ENCODE measurements at places on chromosomes 2 and 18.

DNA sequence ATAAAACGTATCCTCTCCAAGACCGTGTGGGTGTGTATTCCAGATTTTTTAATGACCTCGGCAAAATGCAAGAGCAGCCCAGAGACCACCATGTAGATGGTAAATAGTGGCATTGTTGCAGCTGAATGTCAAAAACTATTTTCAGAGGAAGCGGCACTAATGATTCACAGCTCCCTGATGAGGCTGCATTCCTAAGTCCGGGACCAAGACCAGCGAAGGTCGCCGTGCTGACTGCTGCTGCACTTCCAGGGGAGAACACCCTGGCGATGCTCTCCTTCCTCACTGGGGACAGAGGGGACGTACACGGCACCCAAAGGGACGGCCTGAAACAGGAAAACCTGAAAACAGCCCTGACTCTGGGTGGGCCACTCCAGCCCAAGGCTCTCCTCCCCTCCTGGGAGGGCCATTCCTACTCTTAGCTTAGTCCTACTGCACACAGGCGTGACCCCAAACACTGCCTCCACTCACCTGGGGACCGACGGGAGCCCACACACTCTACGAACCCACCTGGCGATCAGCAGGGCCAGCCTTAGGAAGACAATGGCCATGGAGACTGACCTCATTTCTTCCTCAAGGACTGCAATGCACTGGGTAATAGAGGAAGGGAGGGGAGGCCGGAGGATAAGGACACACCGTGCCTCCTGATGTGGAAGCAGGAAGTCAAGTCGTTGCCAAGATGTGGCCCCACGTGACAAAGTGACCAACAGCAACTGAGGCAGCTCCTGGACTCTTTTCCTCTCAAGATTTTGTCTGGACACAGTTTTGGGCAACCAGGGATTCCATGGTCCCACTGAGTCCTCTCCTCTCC lies 82.8 kb downstream of the ZNF516 start:
- no peak for DNase-seq

DNA sequence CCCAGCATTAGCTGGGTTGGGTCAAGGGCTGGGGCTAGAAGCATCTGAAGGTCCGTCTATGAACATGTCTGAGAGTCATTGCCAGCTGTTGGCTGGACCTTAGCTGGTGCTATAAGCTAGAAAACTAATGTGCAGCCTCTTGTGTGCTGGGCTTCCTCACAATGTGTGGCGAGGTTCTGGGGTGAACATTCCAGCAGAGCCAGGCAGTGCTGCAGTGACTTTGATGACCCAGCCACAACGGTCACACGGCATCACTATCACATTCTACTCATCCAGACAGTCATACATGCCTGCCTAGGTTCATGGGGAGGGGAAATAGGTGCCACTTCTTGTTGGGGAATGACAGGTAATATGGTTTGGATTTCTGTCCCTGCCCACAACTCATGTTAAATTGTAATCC lies 260.5 kb downstream of the CYP26B1 start:
- no peak for DNase-seq

- DNase-seq = no peak
Observed at GRCh38 chr2:64913357-64913869, 75.8 kb upstream of the SLC1A4 start.

GRCh38 chr2:169510496-169510895 lies 994 bp downstream of the KLHL41 start:
- no peak for DNase-seq

- peak; percentile 25 for DNase-seq
Observed at GRCh38 chr18:42706618-42707017, 408.9 kb downstream of the RIT2 start.

GRCh38 chr18:76564655-76565237 lies 69.7 kb upstream of the ZNF516 start:
- DNase-seq = no peak

DNA sequence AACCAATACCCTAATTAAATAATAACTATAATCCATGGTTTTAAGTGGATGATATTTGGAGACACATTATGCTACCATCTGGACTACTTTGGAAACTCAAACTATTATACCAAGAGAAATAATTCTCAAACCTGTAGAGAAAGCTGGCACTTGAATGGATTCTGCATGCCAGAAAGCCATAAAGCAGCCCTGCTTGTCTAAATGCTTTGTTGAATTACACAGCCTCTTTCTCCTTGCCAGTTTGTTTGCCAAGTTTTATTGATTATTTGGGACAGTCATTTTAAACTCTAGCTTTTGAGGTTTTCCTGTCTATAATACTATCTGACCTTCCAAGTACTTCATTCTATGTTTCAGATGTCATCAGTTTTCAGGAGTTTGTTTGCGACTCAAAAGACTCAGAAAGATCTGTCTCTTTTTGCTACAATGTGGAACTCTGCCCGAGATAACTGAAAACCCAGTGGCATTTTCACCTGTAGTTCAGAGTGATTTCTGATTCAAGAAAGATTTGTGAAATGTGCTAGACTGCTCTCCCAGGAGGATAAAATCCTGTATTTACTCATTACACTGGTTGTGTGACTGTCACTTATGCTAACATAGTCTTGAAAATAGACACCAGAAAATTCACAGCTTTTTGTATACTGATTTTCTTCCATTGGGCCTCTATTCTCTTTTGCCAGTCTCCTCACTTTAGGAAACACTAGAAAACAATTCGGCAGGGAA lies 29.2 kb upstream of the MBOAT2 start:
- DNase-seq = peak; percentile 60

GRCh38 chr2:101267671-101268656 lies 15.3 kb downstream of the CNOT11 start:
- DNase-seq = no peak

DNA sequence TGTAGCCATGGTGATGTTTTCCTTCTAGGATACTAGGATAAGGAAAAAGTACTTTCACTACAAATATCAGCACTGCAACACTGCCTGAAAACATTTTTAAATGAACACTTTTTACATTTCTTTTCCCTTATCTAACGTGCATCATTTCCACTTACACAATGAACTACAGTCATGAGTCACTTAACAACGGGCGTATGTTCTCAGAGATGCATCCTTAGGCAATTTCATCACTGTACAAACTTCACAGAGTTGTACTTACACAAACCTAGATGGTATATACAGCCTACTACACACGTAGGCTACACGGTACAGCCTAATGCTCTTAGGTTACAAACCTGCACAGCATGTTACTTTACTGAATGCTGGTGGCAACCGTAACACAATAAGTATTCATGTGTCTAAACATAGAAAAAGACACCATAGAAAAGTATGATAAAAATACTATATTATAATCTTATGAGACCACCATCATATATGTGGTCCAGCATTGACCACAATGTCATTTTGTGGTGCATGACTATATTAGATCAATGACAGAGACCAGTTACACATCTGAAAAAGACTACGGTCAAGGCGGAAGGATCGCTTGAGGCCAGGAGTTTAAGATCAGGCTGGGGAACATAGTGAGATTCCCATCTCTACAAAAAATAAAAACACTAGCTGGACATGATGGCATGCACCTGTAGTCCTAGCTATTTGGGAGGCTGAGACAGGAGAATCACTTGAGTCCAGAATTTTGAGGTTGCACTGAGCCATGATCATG lies 39.8 kb downstream of the WDR33 start:
- DNase-seq = no peak

DNA sequence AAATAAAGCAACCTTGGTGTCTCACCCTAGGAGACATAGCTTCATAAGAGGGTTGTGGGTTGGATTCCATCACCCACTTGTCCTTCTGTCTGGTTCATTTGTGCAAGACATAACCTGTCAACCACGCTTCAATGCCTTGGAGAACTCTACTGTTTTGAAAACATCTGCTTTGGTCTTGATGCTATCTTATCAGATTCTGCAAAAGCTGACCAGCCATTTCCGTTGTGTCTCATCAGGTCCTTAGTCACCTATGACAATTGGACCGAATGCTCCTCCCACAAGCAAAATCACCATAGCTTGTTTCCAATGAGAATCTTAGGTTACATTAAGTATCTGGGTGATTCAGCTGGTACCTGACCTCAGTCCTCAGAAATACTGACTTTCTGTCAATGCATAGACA lies 35.4 kb downstream of the STAT4 start:
- DNase-seq = no peak

DNA sequence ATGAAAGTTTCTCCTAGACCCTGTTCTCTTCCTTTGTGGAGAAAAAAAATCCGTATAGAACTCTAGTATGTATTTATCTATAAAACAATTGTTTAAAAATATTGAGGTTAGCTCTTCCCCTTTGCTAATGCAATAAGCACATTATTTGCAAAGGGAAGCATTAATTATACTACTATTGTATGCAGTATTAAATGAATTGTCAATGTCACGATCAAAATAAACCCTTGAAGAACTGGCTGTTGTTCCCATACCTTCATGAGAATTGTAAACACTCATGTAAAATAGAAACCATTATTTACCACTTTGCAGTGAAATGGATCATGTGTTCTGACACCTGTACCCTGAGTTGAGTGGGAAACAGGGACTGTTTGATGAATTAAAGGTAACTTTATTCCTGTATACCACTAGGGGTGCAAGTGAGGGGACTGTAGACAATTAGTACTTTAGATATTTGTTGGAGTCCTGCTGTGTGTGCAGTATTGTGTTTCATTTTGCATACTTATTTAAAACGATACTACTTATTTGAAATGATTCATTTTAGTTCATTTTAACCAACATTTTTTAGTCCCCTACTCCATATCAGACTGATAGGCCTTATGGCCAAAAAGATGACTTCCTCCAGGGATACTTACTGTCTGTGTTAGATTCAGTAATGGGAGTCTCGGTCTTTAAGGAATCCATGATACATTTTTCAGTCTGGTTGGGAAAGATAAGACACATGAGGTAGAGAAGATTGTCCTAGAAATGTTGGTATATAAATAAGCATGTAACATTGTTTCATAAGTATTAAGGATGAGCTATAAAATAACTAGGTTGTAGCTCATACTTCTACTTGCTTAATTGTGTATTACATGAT lies 7.9 kb downstream of the PKP4 start:
- DNase-seq = no peak

DNA sequence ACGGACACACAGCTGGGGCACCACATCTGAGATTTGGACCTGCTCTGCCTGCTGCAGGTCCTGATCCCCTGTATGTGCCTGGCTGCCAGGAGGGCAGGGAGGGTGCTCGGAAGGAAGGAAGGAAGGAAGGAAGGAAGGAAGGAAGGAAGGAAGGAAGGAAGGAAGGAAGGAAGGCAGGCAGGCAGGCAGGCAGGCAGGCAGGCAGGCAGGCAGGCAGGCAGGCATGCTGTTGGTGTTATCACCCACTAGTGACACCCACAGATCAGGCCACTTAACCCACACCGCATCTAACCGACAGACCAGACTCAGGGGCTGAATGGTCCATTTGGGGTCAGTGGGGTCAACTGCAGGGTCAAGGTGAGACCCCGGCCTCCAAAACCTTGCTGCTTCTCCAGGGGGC lies 5.8 kb downstream of the KLHL30 start:
- DNase-seq = no peak

- no peak for DNase-seq
Observed at GRCh38 chr2:98438190-98439133, 6.2 kb upstream of the INPP4A start.

DNA sequence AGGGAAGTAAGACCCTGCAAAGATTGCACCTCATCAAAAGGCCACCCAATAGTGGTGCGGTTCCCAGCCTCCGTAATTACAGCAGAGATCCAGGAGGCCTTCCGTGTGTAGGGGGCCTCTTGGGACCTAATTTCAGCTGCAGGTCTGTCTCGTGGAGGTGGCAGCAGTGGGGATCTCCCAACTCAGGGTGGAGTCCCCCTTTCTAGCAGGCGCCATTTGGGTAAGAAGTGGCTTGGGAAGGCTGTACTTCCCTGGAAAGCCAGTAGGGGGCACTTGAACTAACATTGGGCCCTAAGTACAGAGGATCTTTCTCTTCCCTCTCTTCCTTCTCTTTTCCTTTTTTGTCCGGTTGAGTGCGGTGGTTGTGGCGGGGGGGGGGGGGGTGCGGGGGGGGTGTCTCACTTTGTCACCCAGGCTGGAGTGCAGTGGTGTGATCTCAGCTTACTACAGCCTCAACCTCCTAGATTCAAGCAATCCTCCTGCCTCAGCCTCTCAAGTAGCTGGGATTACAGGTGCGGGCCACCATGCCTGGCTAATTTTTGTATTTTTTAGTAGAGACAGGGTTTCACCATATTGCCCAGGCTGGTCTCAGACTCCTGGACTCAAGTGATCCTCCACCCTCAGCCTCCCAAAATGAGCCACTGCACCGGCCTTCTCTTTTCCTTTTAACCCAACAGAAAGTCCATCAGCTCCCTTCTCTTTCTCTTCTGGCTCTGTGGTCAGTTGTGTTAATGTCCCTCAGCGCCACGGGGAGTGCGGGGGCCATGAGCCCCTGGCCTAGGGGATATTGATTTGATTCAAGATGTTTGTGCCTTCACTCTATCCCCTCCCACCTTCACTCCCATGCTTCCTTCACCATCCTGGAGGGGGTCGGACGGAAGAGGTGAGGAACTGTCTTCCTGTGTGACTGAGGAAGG lies 32.0 kb downstream of the CENPO start:
- DNase-seq = no peak

DNA sequence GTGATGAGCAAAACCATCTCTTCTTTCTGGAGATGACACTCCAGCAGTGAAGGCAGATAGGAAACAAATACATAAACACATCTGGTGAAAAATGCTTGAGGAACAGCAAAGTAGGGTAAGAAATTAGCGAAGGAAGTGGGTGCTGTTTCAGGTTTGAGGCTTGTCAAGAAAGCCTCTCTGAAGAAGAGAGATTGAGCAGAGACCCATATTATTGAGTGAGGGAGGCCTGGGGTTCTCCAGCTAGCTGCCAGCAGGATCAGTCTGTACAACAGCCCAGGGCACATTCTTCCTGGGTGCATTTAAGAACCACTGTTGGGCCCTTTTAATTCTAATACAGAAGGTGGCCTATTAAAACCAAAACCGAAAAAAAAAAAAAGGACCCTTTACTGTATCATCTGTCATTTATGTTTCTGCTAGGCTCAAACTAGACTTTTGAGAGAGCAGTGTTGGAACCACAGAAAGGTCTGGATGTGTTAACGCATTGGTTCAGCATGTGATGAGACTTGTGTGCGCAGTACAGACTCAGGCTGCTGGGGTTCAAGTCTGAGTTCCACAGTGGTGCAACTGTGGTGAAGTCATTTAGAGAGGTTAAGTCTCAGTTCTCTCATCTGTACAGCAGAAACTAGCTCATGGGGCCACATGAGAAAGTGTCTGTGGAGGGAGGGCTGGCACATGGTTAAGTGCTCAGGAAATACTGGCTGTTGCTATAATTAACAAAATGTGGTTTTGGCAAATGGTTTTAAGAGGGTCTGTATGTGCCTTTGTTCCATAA lies 28.9 kb downstream of the MGAT5 start:
- no peak for DNase-seq

DNA sequence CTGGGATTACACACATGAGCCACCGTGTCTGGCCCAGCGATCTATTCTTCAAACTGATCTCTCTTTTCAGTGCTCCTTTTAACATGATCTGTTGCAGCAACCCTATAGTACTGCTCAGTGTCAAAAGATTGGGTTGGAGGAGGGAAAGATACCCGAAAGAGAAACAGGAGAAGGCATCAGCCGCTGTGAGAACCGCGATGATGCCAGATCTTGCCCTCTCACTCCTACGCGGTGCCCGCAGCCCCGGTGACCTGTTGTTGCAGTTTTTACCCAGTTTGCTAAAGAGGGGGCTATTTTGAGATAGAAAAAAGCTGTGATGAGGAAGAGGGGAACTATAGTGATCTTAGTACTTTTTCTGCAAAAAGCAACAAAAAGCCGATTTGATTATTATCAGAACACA lies 335.5 kb downstream of the KCNS3 start:
- DNase-seq = no peak
